ENCODE measurements at places on chromosomes 6 and 20.

- no peak for DNase-seq
Observed at GRCh38 chr20:53383916-53384315, 209.7 kb downstream of the ZNF217 start.

DNA sequence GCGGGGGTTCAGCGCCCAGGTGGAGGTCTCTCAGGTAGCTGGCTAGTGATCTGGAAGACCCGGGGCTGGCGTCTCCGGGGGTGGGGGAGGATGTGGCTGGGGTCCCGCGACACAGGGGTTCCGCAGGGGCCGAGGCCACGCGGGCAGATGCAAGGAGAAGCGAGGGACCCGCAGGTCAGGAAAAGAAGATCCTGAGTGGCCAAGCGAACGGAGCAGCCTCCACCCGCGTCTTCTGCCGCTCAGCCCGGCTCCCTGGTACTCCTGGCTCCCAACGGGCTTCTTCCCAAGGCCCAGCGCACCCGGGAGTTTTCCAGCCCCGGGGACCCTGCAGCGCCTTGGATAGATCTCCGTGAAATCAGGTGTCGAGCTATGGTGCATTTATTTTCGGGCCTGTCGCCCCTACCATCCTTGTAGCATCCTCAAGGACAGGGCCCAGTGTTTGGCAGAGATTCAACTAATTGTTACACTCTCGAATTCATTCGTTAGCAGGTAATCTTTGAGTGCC is 682 bp upstream of the CHD6 start:
- no peak for DNase-seq

GRCh38 chr6:146027586-146028251 is 1.1 kb upstream of the GRM1 start:
- no peak for DNase-seq

GRCh38 chr6:45717027-45717426 is 298.6 kb downstream of the CLIC5 start:
- no peak for DNase-seq

GRCh38 chr6:148885925-148886845 is 139.4 kb downstream of the UST start:
- DNase-seq = no peak

GRCh38 chr20:58839991-58840747 is 10.5 kb downstream of the GNAS-AS1 start:
- DNase-seq = no peak

DNA sequence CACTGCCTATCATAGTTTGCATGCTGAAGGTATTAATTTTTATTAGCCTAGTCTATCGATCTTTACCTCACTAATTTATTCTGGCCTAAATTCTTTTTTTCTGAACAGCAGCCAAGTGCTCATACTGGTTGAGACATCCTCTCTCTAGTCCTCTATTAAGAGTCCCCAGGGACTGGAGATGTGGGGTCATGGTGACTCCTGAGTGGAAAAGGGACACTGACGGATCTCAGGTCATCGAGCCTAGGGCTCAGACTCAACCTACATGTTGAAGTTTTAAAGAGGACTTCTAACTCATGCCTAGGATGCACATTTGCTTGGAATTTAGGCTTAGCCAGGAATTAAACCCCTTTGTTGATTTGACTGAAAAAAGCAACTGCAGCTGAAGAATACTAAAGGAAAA is 378.1 kb downstream of the BTBD9 start:
- DNase-seq = no peak

- DNase-seq = no peak
Observed at GRCh38 chr6:34836451-34836850, 44.6 kb downstream of the BLTP3A start.

- peak; percentile 70 for DNase-seq
Observed at GRCh38 chr20:63102721-63103375, 96.1 kb upstream of the BHLHE23 start.

GRCh38 chr6:33905071-33905609 is 101.3 kb upstream of the MLN start:
- DNase-seq = no peak

- DNase-seq = no peak
Observed at GRCh38 chr6:16633961-16634360, 127.3 kb downstream of the ATXN1 start.

- DNase-seq = peak; percentile 79
Observed at GRCh38 chr6:156778454-156779205, 1.5 kb downstream of the ARID1B start.

GRCh38 chr20:4635781-4636180 is 85.9 kb upstream of the PRND start:
- no peak for DNase-seq

- no peak for DNase-seq
Observed at GRCh38 chr6:102832021-102832420, 1438.5 kb downstream of the GRIK2 start.

- DNase-seq = no peak
Observed at GRCh38 chr20:55882910-55883309, 122.4 kb downstream of the CBLN4 start.

GRCh38 chr20:35610833-35611427 is 4.7 kb upstream of the SPAG4 start:
- DNase-seq = no peak

DNA sequence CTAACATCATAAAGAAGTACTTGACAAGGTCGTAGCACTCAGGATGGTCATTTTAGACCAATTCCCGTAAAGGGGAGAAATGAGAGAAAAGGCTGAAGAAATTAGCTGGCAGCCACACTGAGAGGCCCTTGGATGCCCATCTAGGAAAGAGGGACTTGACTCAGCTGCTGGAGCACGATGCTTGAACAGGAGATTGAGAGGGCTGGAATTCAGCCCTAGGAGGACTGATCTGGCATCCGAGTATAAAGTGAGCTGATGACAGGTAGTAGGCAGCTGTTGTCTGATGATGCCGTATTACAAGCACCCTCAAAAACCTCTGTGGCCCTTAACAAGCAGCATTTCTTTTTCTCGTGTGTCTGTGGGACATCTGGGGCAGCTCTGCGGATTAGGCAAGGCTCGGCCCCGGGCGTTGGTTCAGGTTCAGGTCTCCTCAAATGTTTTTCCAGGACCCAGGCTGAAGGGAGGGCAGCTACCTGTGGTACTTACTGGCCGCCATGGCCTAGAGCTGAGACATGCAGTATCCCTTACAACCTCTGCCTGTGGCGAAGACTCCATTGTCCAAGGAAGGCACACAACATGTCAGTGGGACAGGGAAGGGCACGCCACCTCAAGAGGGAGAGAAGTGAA is 219.6 kb upstream of the SNX9 start:
- DNase-seq = no peak

- no peak for DNase-seq
Observed at GRCh38 chr6:20983961-20984360, 449.7 kb downstream of the CDKAL1 start.

- DNase-seq = no peak
Observed at GRCh38 chr6:28758046-28758817, 165.6 kb downstream of the TRIM27 start.

- DNase-seq = no peak
Observed at GRCh38 chr20:40148886-40149285, 540.1 kb downstream of the MAFB start.

DNA sequence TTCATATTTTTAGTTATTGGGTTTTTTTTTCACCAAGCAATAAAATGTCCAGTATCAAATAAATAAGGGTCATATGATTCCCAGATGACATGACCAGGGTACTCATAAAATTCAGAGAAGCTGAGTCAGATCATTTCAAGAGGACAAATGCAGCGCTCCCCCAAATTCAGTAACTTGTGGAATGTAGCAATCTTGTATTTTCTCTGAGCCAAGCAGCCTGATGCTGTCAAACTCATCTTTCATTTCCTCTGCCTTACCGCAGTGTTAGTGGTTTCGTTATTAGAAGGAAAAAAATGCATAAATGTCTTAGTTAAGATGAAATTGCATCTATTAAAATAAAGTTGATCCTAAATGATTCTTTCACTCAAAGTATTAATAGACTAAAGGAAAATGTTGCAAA is 57.8 kb upstream of the EDN1 start:
- DNase-seq = no peak

GRCh38 chr6:34236131-34236442 is 586 bp upstream of the HMGA1 start:
- DNase-seq = no peak

GRCh38 chr20:59305908-59306655 is 5.7 kb downstream of the EDN3 start:
- no peak for DNase-seq

- no peak for DNase-seq
Observed at GRCh38 chr20:37643400-37643799, 50.4 kb upstream of the CTNNBL1 start.

GRCh38 chr20:47356220-47356525 is 326 bp downstream of the ZMYND8 start:
- no peak for DNase-seq

- no peak for DNase-seq
Observed at GRCh38 chr6:38640216-38640909, 634 bp upstream of the BTBD9 start.

DNA sequence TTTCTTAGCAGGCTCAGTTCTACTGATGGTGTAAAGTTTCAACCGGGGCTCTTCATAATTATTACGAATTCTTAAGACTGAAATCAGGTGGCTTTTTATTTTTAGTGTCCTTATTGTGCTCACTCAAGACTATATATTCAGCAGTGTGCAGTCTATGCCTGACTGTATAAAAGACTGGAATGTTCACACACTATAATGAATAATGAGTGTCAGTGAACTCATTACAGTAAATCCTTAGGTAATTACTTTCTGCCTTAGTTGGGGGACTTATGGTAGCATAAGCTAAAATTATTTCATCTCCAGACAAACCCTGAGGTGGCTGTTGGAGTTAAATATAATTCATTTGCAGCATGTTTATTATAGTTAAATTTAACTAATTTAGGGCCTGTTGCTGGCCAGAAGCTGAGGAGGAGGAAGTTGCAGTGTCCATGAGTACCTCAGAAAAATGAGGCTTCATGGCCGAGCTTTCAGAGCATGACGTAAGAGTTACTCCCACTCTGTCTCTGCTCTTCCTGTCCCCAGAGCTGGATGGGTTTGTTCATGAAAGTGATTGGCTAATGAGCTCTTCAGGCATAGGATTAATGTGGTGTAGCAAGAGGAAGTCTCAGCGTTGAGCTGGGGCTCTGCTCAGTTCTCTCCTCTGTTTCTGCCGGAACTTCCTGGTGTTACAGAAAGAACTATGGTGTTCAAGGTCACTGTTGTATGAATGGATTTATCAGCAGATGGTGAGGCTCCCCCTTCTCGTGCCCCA is 335.7 kb downstream of the NRN1 start:
- no peak for DNase-seq

- DNase-seq = no peak
Observed at GRCh38 chr6:139219746-139220145, 72.1 kb downstream of the TXLNB start.

GRCh38 chr20:20702330-20703245 is 9.9 kb downstream of the RALGAPA2 start:
- DNase-seq = no peak

DNA sequence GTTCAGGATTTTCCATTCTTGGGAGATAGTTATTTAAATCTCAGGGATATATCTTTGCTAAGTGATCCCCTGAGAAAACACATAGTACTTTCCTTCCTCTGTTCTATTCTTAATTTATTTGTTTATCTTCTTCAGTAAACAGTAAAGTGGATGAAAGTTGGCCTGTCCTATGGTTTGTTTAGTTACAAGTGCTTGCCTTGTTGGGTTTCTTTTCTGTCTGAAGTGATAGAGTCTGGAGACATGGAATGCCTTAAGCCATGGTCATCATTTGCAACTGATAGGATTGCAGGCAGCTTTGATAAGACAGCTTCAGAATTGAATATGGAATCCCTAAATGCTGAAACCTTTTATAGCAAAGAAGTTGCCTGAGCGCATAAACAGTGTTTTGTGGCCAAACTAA is 4.9 kb downstream of the ADGRG6 start:
- no peak for DNase-seq
